PC-3 (cell line): ENCODE measurements at places on chromosomes 5 and 9. TPM values are rescaled to one million over a fixed set of nuclear protein-coding genes. Genes with fewer than 3 reads are reported as not detected.

Gene C9orf40
- 4.7 and 7.7 TPM in 2 replicates for total RNA-seq

Gene LCN12
- 0.55 TPM in 1 of 2 replicates, not detected in the other for total RNA-seq

- no peak overlapping the region for H3K27ac ChIP-seq
- H3K27me3 ChIP-seq, result peaks cover 20% of the 10 kb centered on the region
- H3K36me3 ChIP-seq, result no peaks in the 10 kb centered on the region
- H3K4me1 ChIP-seq, result no peaks in the 10 kb centered on the region
- H3K4me3 ChIP-seq, result no peak overlapping the region
- no peak for DNase-seq
Observed at GRCh38 chr5:112396430-112396829, 22.6 kb downstream of the EPB41L4A start.

DNA sequence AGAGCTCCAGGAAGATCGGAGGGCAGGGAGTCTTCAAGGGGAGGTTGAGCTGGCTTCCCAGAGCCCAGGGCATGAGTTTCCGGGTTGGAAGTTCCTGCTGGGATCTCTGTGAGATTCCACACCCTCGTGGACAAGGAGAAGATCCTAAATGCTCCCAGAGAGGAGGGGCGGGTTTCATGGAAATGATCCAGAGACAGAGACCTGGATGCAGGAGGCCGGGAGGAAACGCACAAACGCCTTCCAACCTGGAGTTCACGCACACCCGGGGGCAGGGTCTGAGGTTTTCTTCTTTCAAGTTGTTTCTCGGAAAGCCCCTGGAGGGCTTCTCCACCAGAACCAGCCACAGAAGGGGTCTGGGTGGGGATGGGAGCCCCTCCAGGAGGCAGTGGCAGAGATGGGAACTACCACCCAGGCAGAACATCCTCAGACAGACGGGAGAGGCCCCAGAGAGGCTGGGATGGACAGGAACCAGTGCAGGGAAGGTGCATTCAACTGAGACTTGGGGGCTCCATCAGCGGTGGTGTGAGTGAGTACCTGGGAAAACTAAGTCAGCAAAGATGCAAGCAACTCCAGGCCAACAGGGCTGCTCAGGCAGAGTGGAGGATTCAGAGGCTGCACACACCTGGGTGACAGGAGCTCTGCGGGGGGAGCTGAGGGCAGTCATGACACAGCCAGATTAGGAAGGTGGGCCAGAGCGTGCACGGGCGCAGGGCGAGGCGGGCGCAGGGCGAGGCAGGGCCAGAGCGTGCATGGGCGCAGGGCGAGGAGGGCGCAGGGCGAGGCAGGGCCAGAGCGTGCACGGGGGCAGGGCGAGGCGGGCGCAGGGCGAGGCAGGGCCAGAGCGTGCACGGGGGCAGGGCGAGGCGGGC, 52.1 kb upstream of the EXOC3 start:
- H3K4me1 ChIP-seq, result peaks cover 23% of the 10 kb centered on the region
- peak; percentile 53 for DNase-seq
- no peaks in the 10 kb centered on the region for H3K27me3 ChIP-seq
- no peak overlapping the region for H3K4me3 ChIP-seq
- H3K36me3 ChIP-seq, result no peaks in the 10 kb centered on the region
- no peak overlapping the region for H3K27ac ChIP-seq

GRCh38 chr9:93654351-93654961, 78.1 kb downstream of the PHF2 start:
- no peaks in the 10 kb centered on the region for H3K4me1 ChIP-seq
- no peak overlapping the region for H3K27ac ChIP-seq
- H3K27me3 ChIP-seq, result no peaks in the 10 kb centered on the region
- peaks cover 2% of the 10 kb centered on the region; the same call in 1 of the 2 replicates for H3K36me3 ChIP-seq

DNA sequence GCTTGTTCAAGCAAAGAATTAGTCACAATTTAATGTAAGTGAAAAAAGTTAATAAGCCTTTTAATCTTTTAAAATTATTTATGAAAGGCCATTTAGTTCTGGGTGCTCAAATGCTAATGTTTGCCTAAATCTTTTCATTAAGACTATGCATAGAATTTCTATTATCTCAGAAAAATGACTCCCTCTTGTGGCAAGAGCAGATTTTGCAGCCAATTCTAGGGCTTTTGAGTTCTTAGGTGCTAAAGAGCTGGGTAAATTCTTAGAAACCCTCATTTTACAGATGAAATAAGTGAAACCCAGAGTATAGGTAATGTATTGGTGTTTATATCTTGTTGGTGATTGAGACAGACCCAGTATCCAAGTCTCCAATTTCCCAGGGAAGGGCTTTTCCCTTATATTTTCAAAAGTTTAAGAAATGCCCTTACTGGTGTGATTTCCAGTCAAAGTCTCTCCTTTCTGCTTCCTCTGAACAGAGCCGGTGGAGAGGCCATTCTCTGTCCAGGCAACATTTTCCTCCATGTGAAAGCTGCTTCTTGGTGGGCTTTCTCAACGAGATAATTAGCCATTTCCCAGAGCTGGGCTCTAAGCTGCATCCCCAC, 24.1 kb upstream of the PCSK5 start:
- H3K4me1 ChIP-seq, result no peaks in the 10 kb centered on the region
- no peak overlapping the region for H3K4me3 ChIP-seq
- no peaks in the 10 kb centered on the region for H3K27me3 ChIP-seq
- no peaks in the 10 kb centered on the region for H3K36me3 ChIP-seq

Gene GLRA1
- total RNA-seq, result not detected in 2 replicates

DNA sequence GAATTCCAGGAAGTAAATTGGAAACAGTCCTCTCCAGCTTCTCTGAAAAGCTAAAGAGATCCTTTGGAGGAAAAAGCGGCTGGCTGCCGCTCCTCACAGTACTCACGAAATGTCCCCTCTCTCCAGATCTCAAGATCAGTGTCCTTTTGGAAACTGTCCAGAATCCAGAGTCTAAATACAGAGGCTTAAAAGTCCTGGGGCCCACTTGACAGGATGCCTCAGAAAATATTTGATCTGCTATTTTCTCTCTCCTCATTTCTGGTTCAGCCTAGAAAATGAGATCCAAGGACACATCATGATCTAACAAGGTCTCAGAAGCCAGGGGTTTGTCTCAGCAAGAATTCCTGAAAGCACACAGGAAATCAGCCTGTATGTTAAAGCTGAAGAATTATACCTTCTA, 7.2 kb downstream of the C1QTNF2 start:
- no peaks in the 10 kb centered on the region for H3K27me3 ChIP-seq
- no peak for DNase-seq
- H3K27ac ChIP-seq, result no peak overlapping the region
- H3K4me3 ChIP-seq, result no peak overlapping the region
- H3K36me3 ChIP-seq, result no peaks in the 10 kb centered on the region

Gene PNPLA7
- 0.77 and 0.81 TPM in 2 replicates for total RNA-seq

- H3K36me3 ChIP-seq, result no peaks in the 10 kb centered on the region
- H3K4me1 ChIP-seq, result no peaks in the 10 kb centered on the region
- DNase-seq, result no peak
- H3K4me3 ChIP-seq, result no peak overlapping the region
- no peak overlapping the region for H3K27ac ChIP-seq
Observed at GRCh38 chr5:97043511-97043910, 98.9 kb downstream of the LIX1 start.

DNA sequence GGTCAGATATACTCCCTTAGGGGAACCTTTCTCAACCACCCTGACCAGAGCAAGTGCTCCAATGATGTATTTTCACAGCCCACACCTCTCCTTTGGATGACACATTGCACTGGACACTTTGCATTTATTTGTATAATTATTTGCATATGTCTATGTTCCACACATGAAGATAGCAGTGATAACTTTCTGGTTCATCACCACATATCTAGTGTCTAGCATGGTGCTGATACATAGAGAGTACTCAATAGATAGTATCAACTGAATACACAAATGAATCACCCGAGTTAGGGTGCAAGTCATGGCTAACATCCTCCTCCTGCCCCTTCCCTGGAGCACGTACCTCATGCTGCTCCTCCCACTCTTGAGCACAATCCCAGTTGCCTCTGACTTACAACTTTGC, 617.6 kb downstream of the EBF1 start:
- H3K4me1 ChIP-seq, result peaks cover 8% of the 10 kb centered on the region; the same call in 1 of the 2 replicates
- no peak overlapping the region for H3K27ac ChIP-seq
- H3K27me3 ChIP-seq, result peaks cover 27% of the 10 kb centered on the region
- peak; percentile 36 for DNase-seq
- no peak overlapping the region for H3K4me3 ChIP-seq

Gene ABO
- total RNA-seq, result not detected in 2 replicates

Gene IFNA2
- not detected in 2 replicates for total RNA-seq

DNA sequence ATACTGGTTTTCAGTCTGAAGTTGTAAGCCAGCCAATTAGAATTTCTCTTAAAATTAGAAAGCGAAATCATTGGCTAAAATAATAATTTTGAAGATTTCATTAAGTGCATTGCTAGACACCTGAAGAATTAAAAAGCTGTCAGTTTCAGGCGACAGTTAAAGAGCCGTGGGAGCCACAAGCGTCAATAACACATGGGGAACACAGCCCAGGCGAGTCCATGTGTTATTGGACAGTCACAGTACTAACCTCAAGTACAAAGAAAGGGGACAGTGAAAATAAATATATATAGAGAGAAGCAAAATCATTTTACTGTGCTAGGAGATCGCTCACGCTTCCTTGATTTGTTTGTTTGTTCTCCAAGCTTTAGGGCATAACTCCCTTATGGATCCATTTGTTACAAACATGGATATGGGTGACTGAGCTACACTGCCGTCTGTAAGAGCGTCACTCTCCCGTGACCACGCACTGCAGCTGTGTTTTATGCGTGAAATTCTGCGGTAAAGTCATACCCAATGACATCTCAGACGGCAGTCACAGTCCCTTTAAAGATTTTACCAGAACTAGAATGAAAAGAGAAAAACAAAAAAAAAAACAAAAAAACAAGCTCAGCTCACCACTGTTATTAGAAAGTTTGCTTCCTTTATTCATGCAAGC, 83.2 kb downstream of the USP20 start:
- H3K4me1 ChIP-seq, result no peaks in the 10 kb centered on the region
- no peaks in the 10 kb centered on the region for H3K27me3 ChIP-seq
- no peak for DNase-seq
- peaks cover 4% of the 10 kb centered on the region; the same call in 1 of the 2 replicates for H3K36me3 ChIP-seq
- no peak overlapping the region for H3K27ac ChIP-seq

DNA sequence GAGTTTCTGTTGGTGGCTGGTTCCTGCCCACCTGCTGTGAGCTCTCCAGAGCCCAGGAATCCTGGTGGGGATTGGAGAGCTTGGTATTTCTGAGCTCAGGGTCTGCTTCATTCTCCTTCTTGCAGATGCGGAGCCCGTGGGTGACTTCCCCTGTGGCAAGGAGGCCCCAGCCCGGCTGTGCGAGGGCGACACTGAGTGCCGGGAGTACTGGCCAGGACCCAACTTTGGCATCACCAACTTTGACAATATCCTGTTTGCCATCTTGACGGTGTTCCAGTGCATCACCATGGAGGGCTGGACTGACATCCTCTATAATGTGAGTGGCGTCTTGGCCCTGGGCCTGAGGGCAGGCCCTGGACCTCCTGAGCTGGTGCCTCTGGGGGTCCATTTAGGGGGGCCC, 39.5 kb downstream of the CACNA1B start:
- no peak overlapping the region for H3K4me3 ChIP-seq
- no peaks in the 10 kb centered on the region for H3K36me3 ChIP-seq
- peaks cover 9% of the 10 kb centered on the region for H3K27me3 ChIP-seq
- H3K27ac ChIP-seq, result no peak overlapping the region
- no peak for DNase-seq
- H3K4me1 ChIP-seq, result no peaks in the 10 kb centered on the region

Gene CTXN3
- not detected in 2 replicates for total RNA-seq

Gene LCNL1
- not detected in 2 replicates for total RNA-seq

- no peaks in the 10 kb centered on the region for H3K4me1 ChIP-seq
- DNase-seq, result no peak
- H3K36me3 ChIP-seq, result no peaks in the 10 kb centered on the region
- no peaks in the 10 kb centered on the region; the same call in 1 of the 2 replicates for H3K27me3 ChIP-seq
- H3K4me3 ChIP-seq, result no peak overlapping the region
Observed at GRCh38 chr9:133261103-133261752, 13.8 kb downstream of the ABO start.

- H3K27ac ChIP-seq, result no peak overlapping the region
- no peak for DNase-seq
- peaks cover 10% of the 10 kb centered on the region for H3K4me1 ChIP-seq
Observed at GRCh38 chr9:90815944-90816357, 14.3 kb downstream of the SYK start.

DNA sequence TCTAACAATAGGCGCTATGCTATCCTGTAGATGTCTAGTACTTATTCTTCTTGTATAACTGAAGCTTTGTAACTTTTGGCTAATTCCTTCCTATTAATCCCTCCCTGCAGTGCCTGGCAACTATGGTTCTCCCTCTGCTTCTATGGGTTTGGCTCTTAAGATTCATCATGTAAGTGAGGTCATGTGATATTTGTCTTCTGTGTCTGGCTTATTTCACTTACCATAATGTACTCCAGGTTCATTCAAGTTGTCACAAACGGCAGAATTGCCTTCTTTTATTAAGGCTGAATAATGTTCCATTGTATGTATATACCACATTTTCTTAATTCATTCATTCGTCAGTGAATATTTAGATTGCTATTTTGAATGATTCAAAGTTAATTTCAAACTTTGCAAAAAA, 149.9 kb upstream of the GAS1 start:
- no peaks in the 10 kb centered on the region for H3K36me3 ChIP-seq
- no peak overlapping the region for H3K4me3 ChIP-seq
- no peaks in the 10 kb centered on the region for H3K4me1 ChIP-seq
- H3K27ac ChIP-seq, result no peak overlapping the region

GRCh38 chr5:64417390-64417789, 88.4 kb upstream of the RGS7BP start:
- H3K4me3 ChIP-seq, result no peak overlapping the region
- no peak overlapping the region for H3K27ac ChIP-seq
- DNase-seq, result no peak
- no peaks in the 10 kb centered on the region for H3K4me1 ChIP-seq

Gene C9
- not detected in 2 replicates for total RNA-seq

DNA sequence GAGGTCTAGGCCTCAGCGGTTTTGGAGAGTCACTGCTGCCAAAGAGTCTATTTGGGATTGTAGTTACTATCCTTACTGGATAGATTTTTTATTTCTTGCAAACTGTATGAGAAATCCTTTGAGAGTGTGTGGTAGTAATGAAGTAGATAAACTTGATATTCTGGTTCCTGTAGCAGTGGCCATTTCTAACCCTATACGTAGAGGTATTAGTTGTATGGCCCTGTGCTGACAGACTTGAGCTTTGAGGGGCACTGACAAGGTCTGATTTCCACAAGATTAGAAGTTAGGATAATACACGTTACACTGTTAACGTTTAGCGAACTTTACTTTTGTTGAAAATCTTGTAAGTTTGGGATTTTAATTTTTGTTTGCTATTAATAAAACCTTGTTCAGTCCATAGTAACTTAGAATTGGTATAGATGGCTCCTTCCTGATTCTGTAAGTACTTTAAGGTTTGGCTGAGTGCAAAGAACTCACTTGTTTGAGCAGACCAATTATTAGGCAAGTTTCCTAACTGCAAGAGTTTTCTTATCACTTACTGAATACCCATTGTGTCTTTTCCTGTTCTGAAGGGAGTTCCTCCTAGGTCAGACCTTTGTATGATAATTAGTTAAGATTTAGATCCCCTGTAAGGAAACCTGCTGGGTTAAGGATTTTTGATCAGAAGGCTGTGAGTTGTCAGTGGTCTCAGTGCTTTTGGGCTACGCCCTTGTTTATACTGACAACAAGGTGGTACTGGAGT, 31.4 kb downstream of the GCNT1 start:
- no peaks in the 10 kb centered on the region for H3K36me3 ChIP-seq
- DNase-seq, result no peak
- H3K27ac ChIP-seq, result no peak overlapping the region
- H3K27me3 ChIP-seq, result no peaks in the 10 kb centered on the region
- no peak overlapping the region for H3K4me3 ChIP-seq

Gene LIX1
- not detected in 2 replicates for total RNA-seq
